Activated CD8-positive, alpha-beta memory T cell treated with anti-CD3 and anti-CD28 coated beads, Interleukin-2, amount 50 U/mL, for 48 hours (primary cell): ENCODE measurements at places on chromosomes 5 and 9.

DNA sequence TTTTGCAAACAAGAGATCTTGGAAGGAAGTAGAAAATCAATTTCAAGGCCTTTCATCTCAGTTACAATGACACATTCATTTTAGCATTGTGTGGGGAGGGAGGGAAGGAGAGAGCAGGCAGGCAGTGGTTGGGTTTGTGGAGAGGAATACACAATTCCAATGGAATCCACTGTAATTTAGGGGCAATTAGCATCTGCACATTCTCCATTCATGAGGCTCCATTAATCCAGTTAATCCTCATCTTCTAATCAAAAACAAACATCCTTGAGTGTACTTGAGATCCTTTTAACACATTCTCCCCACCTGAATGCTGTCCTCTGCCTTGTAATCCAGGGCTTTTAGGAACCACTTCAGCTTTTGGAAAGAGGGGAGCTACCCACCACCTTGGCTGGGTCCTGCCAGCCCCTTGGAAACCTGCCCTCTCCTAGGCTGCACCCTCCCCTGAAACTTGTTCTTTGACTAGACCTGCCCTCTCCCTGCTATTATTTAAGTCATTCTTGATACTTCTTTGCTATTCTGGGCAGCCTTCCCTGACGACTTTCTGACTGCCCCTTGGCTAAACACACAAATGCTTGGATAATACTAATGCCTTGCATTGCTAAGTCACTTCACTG, 271.2 kb downstream of the SLIT3 start:
- no peak for DNase-seq

DNA sequence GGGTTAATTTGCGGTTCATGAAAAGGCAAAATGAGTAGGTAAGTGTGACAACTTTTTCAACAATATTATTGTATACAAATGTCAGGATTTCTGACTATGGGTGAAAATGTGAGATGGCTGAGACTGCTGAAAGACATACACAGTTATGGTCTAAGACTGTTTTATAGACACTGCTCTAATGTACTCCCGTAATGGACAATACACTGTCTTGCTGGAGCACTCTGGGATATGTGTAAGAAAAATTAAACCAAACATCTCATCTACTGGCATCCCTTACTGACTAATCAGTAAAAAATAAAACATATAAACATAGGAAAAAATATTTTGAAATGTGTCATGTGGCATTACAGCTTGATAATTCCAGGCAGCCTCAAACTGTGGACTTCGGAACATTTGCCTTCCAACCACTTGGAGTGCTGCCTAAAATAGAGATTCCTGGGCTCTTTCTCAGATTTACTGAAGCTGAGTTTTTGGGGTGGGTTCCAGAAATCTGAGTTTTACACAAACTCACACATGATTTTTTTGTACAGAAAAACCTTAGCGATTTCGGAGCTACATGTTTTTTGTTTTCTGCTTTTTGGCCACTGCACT, 233.9 kb upstream of the TBCA start:
- DNase-seq, result no peak

GRCh38 chr9:115717298-115717697, 436.3 kb upstream of the PAPPA start:
- no peak for DNase-seq

DNA sequence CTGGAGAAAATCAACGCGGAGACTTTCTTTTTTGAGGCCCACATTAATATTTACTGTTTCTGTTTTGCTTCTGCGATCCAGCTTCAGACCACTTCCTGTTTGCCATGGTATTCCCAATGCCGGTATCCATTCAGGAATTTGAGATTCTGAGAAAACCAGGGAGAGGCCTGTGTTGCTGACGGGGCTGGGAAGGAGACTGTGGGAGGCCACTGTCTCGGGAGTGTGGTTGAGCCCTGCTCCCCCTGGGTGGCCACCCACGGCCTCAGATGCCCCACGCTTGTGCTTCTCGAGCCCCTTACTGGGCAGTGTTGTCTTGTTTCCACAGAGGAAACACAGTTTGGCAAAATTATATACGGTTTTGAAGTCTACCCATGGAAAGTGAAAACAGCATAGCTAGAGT, 403.6 kb upstream of the IRX2 start:
- no peak for DNase-seq

GRCh38 chr9:88391921-88392320, 3.7 kb downstream of the SPIN1 start:
- no peak for DNase-seq

GRCh38 chr9:124366476-124367220, 48.6 kb downstream of the PSMB7 start:
- no peak for DNase-seq

DNA sequence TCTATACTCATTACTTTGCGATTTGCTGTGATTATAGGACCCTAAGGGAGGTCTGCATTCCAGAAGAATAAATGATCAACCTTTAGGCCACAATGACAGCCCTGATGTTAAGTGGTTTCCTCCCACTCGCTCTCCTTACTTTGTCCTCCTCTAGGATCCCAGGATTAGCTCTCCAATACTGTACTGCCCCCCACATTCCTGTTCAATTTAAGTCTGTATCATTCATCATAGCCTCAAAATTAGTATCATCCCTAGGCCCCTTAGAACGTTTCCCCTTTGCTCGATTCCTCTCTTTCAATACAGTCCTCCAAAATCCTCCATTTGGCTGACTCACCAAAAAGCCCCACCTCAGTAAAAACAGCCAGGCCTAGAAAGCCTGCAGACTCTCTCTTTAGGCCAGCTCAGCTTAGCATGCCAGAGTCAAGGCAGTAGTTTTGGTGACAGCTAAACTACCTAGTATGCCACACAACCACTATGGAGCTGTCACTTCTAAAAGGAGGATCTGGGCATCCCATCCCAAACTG, 24.4 kb downstream of the RNF145 start:
- no peak for DNase-seq

GRCh38 chr5:157721159-157721558, 10.1 kb upstream of the THG1L start:
- no peak for DNase-seq

GRCh38 chr5:169290895-169291294, 10.0 kb downstream of the SLIT3 start:
- DNase-seq, result no peak

GRCh38 chr9:86974421-86974820, 27.1 kb upstream of the GAS1 start:
- no peak for DNase-seq

DNA sequence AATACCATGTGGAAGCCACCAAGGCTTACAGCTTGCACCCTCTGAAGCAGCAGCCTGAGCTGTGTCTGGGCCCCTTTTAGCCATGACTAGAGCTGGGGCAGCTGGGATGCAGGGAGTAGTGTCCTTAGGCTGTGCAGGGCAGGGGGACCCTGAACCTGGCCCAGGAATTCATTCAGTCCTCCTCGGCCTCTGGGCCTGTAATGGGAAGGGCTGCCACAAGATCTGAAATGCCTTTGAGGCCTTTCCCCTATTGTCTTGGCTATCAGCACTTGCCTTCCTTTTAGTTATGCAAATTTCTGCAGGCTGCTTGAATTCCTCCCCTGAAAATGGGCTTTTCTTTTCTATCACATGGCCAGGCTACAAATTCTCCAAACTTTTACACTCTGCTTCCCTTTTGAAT, 9.0 kb downstream of the GPR150 start:
- DNase-seq, result no peak

DNA sequence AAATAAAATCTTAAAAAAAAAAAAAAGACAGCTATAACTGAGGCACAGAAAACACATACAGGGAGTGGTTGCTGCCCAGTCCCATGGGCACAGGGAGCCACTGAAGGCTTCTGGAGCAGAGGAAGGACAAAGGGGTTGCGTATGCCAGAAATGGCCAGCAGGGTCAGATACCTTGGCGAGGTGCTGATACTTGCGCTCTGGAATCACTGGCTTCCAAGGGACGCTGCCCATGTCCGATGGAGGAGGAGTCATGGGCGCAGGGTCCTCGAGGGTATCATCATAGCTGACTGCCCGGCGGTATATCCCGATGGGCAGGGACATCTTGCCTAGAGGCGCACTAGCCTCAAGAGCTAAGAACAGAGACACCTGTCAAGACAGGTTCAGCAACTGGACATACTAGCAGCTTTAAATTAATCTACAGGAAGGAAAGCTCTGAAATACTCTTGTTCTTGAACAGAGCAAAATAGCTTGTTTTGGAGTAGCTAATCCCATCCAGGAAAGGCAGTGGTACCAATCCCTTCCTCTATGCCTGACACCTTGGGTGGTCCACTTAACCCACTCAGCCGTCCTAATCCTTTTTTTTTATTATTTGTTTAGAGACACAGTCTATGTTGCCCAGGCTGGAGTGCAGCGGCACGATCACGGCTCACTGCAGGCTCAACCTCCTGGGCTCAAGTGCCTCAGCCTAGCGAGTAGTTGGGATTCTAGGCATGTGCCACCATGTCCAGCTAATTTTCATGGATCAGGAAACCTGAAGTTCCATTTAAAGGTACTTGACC, 6.0 kb downstream of the KIAA1191 start:
- no peak for DNase-seq

- no peak for DNase-seq
Observed at GRCh38 chr5:84961903-84962302, 577.2 kb upstream of the EDIL3 start.

DNA sequence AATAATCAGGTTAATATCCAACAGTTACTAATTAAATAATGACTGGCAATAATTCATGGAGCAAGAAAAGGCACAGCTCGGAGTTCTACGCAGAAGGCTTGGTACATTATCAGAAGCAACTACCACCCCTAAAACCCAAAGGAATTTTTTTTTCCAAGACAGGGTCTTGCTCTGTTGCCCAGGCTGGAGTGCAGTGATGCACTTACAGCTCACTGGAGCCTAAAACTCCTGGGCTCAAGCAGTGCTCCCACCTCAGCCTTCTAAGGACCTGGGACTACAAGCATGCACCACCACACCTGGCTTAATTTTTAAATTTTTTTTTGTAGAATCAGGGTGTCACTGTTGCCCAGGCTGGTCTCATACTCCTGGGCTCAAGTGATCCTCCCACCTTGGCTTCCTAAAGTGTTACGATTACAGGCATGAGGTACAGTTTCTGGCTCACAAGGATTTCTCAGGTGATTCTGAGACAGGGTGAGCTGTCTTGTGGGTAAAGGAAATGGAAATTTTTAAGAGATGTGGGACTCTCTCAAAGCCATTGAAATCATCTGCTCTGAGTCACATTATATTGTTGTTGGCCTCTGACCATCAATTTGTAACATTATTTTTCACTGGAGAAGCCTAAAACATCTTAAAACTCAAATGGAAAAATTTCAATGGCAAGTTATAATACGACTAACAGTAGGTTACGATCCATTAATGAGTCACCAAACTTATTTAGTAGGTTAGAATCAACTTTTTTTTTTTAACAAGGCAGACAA, 19.7 kb upstream of the HSDL2 start:
- DNase-seq, result no peak

DNA sequence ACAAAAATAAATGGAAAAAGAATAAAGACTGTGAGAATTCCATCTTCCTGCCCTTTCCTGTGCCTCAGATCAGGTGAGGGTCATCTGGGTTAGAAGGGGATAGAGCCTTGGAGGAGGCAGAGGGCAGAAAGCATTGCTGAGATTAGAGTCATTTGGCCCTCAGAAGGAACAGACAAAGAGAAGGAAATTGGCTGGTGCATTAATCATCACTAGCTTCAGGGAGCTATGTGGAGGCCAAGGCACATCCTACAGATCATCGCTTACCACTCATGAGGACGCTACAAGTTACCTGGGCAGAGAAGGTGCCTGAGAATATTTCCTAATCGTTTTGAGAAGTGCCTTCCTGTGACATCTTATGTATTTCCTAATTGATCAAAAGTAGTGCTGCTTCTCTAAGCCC, 74.5 kb downstream of the C7 start:
- no peak for DNase-seq

- peak; percentile 42 for DNase-seq
Observed at GRCh38 chr9:129285979-129286772, 108.1 kb upstream of the IER5L start.

DNA sequence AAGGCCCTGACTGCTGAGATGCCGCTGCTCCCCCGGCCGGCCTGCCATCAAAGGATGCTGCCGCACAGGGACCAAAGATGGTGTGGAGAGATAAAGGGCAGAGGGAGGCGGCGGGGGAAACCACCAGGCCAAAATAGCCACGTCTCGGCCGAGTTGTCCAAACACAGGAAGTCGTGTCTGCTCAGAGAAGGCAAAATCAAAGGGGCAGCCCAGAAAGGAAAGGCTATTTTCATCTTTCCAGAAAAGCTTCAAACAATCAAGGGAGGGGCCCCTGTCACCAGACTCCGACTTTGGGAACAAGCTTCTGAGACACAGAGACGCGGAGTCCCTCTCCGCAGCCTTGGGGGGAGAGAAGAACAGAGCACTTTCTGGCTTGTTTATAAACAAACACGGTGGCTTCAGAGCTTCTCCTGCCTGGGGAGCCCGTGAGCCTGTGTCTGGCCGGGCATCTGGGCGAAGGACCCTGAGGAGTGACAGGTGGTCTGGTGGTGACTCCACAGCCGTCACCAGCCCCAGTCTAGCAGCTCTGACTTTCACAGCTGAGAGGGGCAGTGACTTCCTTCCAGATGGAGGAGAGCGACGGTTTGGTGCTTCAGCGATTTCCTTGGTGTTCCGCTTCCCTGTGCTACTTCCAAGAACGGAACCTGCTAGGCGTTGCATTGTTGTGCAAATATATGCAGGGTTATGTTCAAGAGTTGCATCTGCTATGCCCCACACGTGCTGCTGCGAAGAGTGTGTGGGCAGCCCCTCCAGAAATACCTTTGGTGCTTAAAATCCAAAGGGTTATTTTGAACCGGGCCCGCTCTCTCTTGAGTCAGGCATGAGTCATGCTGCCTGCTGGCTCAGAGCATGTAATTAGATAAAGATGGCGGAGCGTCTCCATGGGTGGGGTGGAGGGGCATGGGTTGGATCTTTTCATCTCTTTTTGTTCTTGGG, 24.0 kb downstream of the ADAMTSL2 start:
- no peak for DNase-seq

DNA sequence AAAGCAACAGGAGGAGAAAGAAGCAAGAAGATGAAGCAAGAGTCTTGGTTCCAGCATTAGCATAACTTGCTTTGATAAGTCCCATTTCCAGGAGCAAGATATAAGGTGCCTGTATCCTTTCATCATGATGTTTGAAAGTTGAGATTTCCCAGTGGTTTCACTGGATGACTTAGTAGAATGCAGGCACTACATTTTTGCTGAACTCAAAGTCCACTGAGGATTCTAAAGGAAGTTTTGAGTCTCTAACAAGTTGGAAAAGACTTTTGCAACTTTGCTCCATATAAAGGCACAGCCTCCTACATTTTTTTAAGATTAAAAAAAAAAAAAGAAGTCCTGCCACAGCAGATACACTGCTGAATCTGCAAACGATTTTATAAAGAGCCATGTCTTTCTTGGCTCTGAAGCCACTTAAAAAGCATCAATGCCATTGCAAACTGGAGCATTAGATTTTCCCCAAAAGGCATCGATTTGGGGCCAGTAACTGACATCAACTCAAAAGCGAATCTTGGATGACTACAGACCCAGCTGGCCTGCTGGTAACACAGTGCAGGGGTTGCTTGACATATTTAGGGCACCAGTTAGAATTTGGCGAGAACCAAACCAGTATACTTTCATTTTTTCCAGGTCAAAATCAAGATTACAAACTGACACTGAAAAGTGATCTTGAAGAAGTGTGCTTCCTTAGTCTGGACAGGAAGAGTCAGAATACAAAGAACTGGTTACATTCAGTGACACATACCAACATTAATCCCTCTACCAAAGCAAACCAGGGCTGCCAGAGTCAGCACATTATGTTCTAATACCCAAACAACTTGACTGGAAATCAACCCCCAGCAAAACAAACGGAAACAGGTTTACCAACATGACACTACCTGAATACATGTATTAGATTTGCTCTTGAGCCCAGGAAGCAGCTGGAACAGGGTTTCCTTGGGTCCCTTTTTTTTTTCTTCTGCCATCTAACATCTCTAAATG, 39.1 kb upstream of the KCNV2 start:
- DNase-seq, result no peak
